ENCODE measurements at places on chromosomes 7 and 10.
A peak's percentile ranks its signal among the peaks of the same experiment; 100 is the strongest.

DNA sequence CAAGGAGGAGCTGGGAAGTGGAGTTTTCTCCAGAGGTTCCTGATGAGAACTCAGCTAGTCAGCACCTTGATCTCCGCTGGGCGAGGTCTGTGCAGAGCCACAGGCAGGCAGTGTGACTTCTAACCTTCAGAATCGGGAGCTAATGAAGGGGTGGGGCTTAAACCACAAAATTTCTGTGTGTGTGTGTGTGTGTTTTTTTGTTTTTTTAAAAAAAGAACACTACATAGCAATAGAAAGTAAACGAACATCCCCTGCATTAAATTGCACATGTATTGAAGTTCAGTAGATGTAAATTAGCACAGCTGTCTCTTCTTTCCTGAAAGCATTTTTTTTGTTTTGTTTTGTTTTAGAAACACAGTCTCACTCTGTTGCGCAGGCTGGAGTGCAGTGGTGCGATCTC lies 46.2 kb downstream of the RBM17 start:
- no peak for DNase-seq

DNA sequence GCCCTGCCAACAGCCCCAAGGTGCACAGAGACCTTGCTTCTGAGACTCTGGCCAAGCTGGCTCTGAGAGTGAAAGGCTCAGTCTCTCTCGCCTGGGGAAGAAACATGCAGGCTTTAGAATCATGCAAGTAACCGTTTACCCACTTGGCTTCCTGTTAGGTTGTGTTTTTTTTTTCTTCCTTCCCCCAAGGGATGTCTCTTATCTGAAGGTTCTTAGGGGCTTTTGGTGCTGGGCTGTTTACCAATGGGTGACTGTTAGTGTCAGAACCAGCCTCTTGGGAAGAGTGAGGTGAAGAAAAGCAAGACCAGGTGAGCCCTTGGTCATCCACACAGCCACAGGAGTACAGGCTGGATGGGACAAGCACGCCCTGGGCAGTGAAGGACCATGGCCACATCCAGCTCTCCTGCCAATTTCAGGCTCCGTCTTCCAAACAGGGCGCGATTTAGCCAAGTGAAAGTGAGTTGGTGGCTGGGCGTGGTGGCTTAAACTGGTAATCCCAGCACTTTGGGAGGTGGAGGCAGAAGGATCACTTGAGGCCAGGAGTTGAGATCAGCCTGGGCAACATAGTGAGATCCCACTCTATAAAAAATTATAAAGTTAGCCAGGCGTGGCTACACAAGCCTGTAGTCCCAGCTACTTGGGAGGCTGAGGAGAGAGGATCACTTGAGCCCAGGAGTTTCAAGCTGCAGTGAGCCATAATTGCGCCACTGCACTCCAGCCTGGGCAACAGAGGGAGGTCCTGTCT lies 76.3 kb upstream of the CUX1 start:
- no peak for DNase-seq

- DNase-seq: no peak
Measured at GRCh38 chr10:103058034-103058433, 135.0 kb downstream of the NT5C2 start.

DNA sequence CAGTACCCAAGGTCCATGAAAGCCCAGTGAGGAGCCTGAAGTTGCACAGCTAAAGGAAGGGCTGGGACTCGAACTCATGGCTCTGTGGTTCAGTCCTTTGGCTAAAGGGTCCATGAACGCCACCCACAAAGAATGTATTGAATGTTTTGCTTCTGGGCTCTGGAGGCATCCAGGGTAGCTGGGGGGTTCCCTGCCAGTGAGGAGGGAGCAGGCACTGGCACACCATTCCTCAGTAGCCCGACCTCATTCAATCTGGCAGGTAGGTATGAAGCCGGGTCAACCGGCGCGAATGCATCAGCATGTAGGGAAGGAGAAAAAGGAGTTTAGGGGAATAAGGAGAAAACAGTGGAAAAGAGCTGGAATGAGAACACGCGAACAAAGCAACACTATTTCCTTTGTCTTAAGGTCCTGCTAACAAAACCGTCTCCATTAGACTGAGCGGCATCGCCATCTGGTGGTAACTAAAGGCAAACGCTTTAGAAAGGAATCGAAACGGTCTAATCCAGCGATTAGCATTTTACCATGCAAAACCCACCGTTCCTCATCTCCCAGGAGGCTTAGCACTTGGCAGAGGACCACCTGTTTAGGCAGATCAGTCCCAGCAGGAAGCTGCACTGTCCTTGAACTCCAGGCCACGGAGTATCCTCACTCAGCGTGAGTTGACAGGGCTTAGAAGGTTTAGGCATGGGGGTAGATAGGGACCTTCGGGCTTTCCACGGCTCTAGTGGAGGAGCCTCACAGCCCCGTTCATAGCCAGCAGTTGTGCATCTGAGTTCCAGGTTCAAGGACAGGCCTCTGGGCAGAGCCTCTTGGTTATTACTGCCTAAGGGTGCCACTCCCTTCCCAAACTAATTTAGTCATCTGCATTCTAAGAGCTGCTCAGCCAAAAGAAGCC lies 122.8 kb downstream of the UBE2H start:
- peak; percentile 9 for DNase-seq

DNA sequence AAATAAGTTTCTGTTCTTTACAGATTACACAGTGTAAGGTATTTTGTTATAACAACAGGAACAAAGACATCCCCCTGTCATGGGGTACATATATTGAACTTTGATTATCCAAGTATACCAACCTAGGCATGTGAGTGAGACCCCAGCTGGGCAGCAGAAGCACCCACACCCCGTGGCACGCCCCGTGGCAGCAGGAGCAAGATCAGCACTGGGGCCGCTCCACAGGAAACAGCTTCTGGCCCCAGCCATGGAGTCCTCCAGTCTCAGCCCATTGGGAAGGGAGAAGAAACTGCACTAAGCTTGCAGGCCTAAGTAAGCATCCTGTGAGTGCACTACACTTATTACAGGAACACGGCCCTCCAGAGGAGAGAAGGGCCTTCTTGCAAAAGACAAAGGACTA lies 24.2 kb upstream of the TMEM72 start:
- no peak for DNase-seq

- DNase-seq: no peak
Measured at GRCh38 chr10:33095867-33096815, 138.1 kb upstream of the ITGB1 start.

GRCh38 chr7:34070511-34071323 lies 165.4 kb downstream of the BMPER start:
- no peak for DNase-seq

DNA sequence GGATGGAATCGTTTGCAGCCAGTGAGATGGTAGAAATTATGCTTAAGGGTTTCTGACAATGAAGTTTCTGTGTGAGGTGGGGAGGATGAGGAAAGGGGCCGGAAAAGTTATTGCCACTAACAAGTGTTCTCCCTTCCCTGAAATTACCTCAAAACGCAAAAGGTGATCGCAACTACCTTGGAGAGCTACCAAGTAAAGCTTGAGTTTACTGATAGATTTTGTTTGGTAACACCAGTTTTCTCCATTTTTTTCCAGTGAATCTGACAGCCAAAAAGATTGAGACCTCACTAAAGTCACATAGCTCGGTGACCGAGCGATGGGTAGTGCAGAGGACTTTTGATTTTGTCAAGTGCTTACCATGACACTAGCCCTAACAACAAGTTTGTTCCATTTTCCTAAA lies 1.6 kb downstream of the SUV39H2 start:
- DNase-seq: no peak

- DNase-seq: no peak
Measured at GRCh38 chr10:114516356-114516755, 112.1 kb upstream of the AFAP1L2 start.

- DNase-seq: no peak
Measured at GRCh38 chr10:123864923-123865322, 26.7 kb downstream of the CPXM2 start.

DNA sequence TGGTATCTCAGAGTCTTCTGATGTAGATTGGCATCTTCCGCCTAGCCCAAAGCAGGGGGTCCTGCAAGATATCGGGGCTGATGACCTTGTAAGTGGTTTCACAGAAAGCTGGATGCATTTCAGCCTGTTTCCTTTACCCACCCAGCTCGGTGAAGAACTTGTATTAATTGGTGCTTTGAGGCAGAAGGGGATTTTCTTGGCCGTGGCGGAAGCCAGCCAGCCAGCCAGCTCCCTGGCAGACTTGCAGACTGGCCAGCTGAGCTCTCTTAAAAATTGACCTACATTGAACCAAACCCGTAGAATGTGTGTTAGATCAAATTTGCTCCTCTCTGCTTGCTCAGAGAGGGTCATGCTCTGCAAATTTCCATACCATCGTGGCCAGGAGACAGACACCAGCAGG lies 218.4 kb downstream of the ADAM12 start:
- DNase-seq: no peak

DNA sequence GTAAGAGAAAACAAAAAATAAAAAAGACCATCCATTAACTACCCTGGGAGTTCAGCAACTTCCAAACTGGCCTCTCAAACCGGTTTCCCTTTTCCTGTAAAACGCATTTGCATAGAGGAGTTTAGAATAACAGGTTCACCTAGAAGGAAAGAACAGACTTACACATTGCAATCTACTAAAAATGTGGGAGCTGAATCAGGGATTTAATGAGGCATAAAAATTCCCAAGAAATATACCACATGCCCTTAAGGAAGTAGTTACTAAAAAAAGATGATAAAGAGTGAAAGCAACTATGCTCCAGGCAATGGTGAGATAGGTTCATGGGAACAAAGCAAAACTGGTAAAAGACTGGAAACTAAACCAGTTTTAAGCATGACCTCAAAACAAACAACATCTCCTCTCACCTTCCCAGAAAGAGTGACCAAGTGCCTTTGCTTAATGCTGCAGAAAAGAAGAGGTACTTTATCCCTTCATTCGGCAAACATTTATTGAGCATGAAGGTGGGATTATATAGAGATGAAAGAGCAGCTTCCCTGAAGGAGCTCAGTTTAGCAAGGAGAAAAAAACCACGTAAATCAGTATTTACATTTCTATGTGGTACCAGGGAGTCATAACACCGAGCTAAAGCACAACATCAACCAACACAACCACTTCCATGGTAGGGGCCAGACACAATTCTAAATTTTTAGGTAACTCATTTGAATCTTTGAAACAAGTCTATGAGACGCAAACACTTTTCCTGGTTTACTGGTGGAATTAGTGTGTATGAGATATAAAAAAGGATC lies 152.8 kb downstream of the SGMS1 start:
- DNase-seq: no peak

GRCh38 chr10:62990126-62990525 lies 143.0 kb upstream of the NRBF2 start:
- DNase-seq: no peak

DNA sequence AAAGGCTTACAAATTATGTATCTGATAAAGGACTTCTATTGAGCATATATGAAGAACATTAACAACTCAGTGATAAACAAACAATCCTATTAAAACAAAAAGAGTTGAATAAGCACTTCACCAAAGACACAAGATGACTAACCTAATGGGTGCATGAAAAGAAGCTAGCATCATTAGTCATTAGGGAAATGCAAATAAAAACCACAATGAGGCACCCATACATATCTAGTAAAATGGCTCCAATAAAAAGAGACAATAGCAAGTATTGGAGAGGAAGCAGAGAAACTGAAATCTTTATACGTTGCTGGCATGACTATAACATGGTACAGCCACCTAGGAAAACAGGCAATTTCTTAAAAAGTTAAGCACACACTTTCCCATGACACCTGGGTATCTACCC lies 77.6 kb upstream of the ZMIZ1 start:
- peak; percentile 8 for DNase-seq

DNA sequence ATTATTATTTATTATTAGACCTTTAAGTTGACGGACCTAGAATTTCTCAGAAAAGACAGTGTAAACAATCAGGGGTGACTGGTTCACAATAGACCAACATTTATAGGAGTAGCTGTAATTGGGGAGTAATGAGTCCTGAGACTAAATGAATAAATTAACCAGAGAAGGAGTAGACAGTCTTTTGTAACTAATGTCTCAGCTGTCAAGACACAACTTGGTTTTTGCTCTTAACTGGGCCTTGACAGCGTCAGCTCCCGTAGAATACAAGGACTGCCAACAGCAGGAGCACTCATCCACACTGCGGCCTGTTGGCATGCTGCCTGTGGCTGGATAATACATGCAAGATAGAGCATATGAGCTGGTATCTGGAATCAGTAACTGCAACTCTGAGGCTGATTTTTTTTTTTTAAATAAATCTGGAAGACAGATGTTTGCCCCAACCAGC lies 123.9 kb downstream of the CACNA2D1 start:
- peak; percentile 81 for DNase-seq

Data from NCI-H774 (cell line).